Peyer's patch (tissue), 4 donors: ENCODE measurements at places on chromosomes 1 and 21. TPM values are rescaled to one million over a fixed set of nuclear protein-coding genes. Genes with fewer than 3 reads are reported as not detected.
A peak's percentile ranks its signal among the peaks of the same experiment; 100 is the strongest.

TMOD4 gene
- total RNA-seq: not detected

DNA sequence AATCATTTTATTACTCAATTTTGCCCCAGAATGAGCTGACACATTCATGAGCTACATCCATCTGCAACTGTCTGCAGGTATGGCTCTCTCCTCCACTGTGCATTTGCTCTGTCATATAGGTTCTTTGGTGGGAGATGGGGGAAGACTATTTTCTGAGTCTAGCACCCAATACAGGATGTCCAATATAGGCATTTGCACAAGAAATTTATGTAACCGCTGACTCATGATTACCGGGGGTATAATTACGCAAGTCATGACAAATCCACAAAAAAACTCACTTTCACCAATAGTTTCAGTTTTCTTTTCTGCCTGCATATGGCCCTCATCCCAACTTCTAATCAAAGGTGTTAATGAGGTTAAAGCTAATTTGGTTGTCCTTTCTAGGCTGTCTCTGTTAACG lies 17.5 kb upstream of the VSIG8 start:
- no peaks in the 10 kb centered on the region for H3K36me3 ChIP-seq
- no peak overlapping the region for H3K4me3 ChIP-seq
- H3K4me1 ChIP-seq: peaks cover 13% of the 10 kb centered on the region
- DNase-seq: no peak
- no peaks in the 10 kb centered on the region for H3K27me3 ChIP-seq
- H3K27ac ChIP-seq: no peak overlapping the region

DNA sequence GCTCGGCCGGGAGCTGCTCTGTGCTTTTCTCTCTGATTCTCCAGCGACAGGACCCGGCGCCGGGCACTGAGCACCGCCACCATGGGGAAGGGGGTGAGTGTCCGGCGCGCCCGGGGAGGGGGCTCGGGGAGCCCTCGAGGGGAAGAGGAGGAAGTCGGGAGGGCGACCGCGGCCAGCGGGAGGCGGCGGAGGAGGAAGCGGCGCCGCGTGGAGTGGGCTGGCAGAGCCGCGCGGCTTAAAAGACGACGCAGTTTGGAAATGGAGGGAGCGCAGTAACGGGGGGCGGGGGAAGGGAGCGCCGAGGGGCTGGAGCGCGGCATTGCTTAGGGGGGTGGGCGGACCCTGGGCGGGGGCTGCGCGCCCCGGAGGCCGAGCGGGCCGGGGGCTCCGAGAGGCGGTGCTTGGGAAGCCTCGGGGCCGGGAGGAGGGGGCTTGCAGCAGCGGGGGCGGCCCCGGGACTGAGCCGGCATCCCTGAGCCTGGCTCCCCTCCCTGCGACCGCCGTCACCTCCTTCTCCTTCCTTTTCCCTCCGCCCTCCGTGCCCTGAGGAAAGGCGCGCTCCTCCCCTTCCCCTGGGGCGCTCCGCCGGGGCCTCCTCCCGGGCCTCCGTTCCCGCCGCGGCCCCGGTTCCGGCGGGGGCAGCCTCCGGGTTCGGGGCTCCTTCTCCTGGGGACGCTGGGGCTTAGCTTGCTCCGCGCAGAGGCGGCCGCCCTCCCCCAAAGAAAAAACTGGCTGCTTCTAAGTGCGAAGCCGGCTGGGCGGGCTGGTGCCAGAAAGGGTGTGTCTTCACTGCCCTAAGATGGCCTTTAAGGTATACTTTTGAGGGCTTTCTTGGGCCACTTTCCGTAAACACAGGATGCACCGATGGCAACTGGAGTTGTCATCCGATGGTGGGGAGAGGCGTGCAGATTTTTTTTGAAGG lies 648 bp downstream of the ATP1A1 start:
- peak overlapping the region; percentile 90 for H3K4me3 ChIP-seq
- H3K36me3 ChIP-seq: no peaks in the 10 kb centered on the region
- DNase-seq: peak; percentile 73
- no peaks in the 10 kb centered on the region for H3K27me3 ChIP-seq

GRCh38 chr1:32099426-32099825 lies 8.4 kb upstream of the KPNA6 start:
- H3K4me1 ChIP-seq: no peaks in the 10 kb centered on the region
- H3K4me3 ChIP-seq: no peak overlapping the region
- H3K27me3 ChIP-seq: no peaks in the 10 kb centered on the region
- no peaks in the 10 kb centered on the region for H3K36me3 ChIP-seq
- H3K27ac ChIP-seq: no peak overlapping the region
- no peak for DNase-seq

DNA sequence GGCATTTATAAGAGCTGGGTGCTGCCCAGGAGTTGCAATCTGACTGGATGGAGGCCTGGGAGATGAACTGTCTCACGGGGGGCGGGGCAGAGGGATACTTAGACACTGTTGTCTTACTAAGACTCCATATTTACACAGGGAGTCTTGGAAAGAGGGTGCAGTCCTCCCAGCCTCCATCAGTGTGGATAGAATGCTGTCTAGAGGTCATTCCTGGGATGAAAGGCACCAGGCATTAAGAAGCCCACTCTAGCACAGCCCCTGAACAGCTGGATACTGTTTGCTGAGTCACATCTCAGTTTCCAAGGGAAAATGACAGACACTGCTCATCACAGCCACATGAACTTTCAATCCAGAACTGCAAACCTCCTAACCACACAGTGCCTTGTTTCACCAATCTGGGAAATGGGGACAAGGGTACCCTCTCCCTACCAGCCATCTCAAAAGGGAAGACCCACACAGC lies 43.3 kb downstream of the SSBP3 start:
- no peaks in the 10 kb centered on the region for H3K36me3 ChIP-seq
- no peak for DNase-seq
- no peak overlapping the region for H3K27ac ChIP-seq
- no peaks in the 10 kb centered on the region for H3K27me3 ChIP-seq
- no peak overlapping the region for H3K4me3 ChIP-seq
- peaks cover 26% of the 10 kb centered on the region for H3K4me1 ChIP-seq

GRCh38 chr1:233364695-233365539 lies 37.4 kb downstream of the MAP3K21 start:
- H3K4me3 ChIP-seq: no peak overlapping the region
- H3K27me3 ChIP-seq: no peaks in the 10 kb centered on the region
- no peaks in the 10 kb centered on the region for H3K36me3 ChIP-seq
- H3K4me1 ChIP-seq: no peaks in the 10 kb centered on the region
